ENCODE measurements at places on chromosomes 7 and 10.

DNA sequence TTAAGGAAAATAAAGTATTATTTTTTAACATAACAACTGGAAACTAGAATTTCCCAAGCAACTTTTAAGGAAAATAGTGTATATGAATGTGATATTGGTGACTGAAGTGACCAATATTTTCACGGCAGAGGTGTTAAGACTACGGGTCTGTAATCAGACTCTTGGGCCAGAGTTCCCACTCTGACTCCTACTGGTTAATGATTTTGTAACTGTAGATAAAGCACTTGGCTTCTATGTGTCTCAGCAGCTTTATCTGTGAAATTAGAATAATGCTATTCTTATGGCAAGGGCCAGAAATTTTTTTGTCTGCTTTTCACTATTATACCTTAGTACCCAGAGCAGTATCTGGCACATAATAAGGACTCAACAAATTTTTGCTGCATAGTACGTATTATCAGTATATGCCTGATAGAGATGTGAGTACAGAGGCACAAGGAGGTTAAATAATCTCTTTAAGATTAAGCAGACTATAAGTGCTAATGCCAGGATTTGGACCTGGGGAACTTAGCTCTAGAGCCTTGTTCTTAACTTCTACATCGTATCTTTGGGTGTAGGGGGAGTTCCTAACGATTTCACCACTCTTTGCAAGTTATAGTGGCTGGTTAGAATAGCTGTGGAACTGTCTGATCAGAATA is 186.1 kb upstream of the SLC26A5 start:
- DNase-seq = no peak

DNA sequence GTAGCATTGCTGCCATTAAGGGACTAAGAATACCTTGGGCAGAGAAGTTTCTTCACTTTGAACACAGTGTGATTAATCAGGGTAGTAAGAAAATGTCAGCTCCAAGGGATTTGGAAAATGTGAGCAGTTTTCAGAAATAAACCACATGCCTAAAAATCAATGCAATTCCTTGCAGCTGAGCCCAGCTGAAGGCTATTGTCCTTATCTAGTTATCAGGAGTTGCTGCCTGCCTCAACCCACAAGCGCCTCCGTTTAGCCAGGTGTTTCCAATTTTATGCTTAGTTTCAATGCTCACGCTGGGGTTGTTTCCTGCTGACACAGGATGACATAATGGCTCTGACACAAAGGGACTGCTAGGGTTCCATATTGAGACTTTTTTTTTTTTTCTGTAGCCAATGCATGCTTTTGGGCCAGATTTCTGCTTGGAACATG is 132.3 kb upstream of the ANK3 start:
- no peak for DNase-seq

DNA sequence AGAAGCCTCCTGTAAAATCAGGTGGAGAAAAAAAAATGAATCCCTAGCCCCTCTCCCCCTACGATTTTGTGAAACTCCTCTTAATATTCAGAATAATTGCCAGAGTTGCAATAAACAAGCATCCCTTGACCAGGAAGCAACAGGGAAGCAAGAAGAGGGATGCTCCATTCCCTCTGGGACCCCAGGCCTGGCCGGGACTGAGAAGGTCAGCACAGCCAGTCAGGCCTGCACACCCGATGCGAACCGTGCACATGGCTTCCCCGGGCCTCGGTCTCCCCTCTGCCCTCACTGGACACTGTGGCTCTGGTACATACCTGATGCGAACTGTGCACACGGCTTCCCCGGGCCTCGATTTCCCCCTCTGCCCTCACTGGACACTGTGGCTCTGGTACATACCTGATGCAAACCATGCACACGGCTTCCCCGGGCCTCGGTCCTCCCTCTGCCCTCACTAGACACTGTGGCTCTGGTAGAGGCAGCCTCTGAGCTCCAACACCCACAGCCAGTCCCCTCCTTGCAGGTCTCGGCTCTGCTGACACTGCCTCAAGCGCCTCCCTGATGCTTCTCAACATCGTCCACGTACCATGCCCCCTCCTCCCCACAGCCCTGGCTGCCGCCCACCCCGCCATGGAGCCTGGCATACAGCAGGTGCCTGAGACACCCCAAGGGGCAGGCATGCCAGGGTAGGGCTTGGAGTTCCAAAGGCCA is 138.6 kb downstream of the DIP2C start:
- no peak for DNase-seq

DNA sequence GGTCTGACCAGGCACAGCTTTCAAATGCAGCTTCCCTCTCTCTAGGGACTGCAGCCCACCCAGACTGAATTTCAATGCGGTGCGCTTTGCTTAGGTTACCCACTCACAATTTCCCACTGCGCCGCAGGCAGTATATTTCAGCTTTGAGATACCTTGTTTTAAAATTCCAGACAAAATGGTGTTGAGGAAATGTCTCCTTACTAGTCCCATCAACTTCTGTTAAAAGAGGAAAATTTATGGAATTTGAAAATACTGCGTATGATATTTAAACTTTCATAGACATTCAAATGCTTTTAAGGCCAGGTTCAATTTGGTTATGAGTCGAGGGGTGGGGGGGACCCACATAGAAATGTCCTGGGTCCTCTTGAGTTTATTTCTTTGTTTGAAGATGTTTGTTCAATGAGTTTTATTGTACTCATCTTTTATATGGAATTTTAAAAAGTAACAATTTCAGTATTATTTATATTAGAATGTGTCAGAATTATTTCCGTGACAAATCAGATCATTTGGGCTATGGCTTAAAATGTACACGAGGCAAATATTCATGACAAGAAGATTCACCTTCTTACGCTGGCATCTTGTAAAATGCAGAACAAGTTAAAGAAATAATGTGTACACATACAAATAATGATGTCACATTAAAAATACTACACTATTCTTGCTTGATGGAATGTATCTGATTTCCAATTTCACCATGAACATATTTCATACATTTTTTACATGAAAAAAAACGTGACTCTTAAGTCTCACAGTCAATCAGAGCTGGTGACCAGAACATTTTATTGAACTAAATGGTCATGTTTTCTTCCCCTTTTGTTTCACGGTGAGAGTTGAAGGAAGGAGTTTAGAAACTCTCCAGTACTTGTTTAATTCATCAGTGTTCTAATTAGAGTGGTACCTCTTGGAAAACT is 1.3 kb downstream of the IKZF1 start:
- DNase-seq = no peak

DNA sequence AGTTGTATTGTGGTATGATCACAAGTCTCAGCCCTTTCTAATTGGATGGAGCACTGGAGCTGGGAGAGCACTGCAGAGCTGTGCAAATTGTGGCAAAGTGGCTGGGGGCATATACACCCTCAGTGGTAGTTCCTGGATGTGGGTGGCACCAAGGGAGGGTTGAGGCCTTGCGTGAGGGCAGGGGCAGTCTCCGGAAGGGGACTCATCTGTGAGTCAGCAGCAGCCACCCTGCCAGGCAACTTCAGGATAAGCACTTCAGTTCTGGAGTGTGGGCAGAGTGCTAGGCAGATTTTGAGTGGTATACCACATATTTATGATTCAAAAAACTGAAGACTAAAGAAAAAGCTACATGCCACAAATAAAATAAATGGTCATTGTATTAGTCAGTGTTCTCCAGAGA is 210.5 kb downstream of the ETV1 start:
- no peak for DNase-seq

- no peak for DNase-seq
Observed at GRCh38 chr7:93307131-93307660, 75.0 kb downstream of the VPS50 start.

DNA sequence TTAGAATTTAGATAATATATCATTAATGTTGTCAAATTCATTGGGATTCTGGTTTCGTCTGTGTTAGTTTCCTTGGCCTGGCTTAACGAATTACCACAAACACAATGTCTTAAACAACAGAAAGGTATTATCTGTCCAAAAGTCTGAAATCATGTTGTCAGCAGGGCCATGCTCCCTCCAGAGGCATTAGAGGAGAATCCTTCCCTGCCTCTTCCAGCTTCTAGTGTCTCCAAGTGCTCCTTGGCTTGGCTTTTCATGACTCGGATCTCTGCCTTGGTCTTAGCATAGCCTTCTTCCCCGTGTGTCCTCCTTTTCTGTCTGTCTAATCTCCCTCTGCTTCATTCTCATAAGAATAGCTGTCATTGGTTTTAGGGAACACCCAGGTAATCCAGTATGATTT is 482.5 kb downstream of the SEMA3D start:
- no peak for DNase-seq

GRCh38 chr10:69963178-69963834 is 89.3 kb upstream of the MACROH2A2 start:
- no peak for DNase-seq

- DNase-seq = no peak
Observed at GRCh38 chr10:5047912-5048628, 44.4 kb upstream of the AKR1C2 start.

- peak; percentile 55 for DNase-seq
Observed at GRCh38 chr10:69179089-69179742, 818 bp upstream of the SUPV3L1 start.

DNA sequence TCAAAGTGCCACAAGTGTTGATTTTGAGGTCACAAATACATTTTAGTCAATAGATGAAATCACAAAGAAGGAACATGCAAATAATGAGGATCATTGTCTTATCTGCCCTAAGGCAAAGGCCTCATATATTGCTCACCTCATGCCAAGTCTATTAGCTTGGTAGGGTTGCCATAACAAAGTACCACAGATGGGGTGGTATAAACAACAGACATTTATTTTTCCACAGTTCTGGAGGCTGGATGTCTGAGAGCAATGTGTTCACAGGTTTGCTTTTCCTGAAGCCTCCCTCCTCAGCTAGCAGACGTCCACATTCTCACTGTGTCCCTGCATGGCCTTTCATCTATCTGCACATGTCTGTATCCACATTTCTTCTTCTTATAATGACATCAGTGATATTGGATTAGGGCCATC is 59.6 kb downstream of the RELN start:
- DNase-seq = no peak

DNA sequence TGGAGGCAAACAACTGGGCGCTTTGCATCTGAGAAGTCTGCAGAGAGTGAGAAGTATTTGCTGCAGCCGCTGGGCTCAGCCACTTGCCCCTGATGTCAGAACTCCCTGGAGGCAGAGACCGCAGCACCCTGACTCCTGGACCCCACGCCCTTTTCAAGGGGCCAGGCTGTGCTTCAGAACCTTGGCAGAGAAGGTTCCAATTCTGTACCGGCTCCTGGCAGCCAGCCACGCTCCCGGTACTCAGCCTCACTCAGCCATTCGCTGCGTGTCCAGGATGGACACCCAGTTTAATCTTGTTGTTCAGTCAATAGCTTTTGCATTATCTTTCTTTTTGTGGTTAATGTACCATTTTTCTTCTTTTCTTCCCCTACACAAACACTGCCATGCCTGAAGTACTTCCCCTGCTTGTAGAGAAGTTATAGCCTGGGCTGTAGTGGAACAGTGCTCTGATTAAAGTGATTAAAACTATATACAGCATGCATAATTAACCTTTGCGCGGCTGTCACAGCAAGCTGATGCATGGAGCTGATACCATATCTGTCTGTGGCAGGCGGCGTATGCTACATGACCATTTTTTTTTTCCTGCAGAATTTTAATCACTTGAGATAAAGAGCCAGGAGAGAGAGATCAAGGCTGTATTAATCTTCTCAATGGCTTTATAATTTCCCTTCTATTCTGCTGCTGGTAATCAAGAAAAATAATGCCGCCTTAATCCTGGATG is 578.5 kb downstream of the SDK1 start:
- DNase-seq = no peak

DNA sequence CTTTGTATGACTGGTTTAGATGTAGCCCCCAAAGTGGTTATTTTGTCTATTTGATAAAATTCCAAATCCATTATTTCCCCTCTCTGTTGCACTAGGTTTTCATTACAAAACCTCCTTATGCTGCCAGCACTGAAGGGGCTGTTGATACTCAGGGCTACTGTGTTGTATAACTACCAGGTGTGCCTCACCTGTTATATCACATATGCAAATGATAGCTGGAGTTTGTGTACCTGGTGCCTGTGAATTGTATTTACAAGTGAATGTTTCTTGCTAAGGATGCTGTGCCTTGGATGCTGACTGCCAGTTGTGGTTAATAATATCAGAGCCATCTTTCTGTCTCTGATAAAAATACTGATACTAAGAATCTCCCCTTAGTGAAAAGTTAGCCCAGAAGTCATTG is 84.8 kb upstream of the CCDC6 start:
- no peak for DNase-seq

- no peak for DNase-seq
Observed at GRCh38 chr7:38321515-38321944, 48.1 kb upstream of the TARP start.

- DNase-seq = no peak
Observed at GRCh38 chr7:151114151-151115090, 28.1 kb downstream of the AGAP3 start.

DNA sequence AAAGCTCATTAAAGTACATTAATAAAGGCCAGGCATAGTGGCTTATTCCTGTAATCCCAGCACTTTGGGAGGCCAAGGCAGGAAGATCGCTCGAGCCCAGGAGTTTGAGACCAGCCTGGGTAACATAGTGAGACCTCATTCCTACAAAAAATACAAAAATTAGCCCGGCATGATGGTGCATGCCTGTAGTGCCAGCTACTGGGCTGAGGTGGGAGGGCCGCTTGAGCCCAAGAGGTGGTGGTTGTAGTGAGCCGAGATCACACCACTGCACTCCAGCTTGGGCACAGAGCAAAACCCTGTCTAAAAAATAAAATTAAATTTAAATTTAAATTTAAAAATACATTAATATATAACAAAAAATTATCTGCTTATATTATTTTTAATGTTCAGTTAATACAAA is 7.1 kb upstream of the TAS2R39 start:
- DNase-seq = no peak

All from GDM1 (cell line).